Fibroblast of gingiva (primary cell): ENCODE measurements at places on chromosomes 5 and 9.

DNA sequence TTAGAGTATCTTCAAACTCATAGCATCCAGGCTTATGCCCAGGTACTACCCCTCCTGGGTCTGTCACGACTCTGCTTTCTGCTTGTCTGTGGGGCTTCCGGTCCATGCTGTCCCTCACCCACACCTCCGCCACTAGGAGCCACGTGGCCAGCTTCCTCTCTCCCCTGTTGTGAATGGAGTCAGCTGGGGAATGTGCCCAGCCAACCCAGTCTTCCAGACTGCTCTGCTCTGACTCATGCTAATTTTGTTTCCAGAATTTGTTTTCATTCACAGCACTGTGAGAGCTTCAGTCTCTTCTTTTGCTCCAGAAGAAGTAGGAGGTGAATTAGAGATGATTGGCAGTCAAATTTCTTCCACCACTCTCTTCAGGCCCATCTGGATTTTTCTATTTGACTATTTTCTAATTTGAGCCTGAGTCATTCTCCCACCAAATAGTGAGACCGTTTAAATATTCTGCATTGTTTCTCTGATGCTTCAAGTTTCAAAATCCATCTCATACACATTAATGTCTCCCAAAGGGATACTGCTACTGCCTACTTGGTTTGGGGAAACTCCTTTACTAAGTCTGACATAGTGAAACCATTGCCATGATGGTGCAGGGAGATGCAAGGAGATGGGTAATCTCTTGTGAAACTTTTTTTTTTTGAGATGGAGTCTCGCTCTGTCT is 424.1 kb upstream of the KIF2A start:
- no peak for DNase-seq

DNA sequence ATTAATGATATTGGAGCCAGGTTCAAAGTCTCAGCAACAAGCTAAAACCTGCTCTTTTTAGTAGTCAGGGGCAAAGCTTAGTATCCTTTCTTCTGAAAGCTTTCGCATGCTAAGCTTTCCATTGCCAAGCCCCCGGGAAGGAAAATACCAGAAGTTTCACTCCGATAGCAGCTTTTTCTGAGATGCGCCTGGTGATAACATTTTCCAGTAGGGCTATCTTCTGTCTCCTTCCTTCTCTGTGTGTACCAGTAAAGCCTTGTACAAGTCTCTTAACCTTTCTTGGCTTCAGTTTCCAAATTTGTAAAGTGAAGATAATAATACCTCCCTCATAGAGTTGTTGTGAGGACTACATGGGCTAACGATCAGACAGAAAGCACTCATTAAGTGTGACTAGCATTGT is 36.7 kb downstream of the DOCK8 start:
- DNase-seq = no peak

- DNase-seq = no peak
These were observed 203.6 kb downstream of the SNX18 start for GRCh38 chr5:54721116-54721515.

- DNase-seq = no peak
These were observed 496.8 kb downstream of the MAT2B start for GRCh38 chr5:164002214-164002613.

DNA sequence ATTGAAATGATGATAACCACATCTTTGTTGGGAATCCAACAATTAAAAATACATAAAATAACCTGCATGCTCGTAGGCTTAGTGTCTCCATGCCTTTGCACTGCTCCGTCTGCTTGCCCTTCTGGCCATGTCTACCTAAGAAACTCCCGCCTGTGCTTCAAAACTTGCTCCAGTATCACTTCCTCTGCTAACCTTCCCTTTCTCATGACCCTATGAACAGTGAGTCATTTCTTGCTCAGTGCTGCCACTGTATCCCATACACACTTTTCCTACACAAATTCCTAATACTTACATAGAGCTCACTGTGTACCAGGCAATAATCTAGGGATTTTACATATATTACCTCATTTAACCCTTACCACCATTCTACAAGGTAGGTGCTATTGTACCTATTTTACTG is 33.5 kb downstream of the TMEM245 start:
- no peak for DNase-seq

- no peak for DNase-seq
These were observed 170.2 kb downstream of the MAPKAP1 start for GRCh38 chr9:125536776-125537175.
